Aorta (tissue), 5 donors: ENCODE measurements at places on chromosomes 1 and 21. TPM values are rescaled to one million over a fixed set of nuclear protein-coding genes. Genes with fewer than 3 reads are reported as not detected.

The CYP4A11 gene
- total RNA-seq: 0.15 TPM

GRCh38 chr1:24970926-24971875, 41.1 kb upstream of the RUNX3 start:
- DNase-seq: no peak

- no peak for DNase-seq
These were observed 347.7 kb downstream of the TGFB2 start for GRCh38 chr1:218692808-218693207.

GRCh38 chr1:210438928-210439841, 110.5 kb downstream of the HHAT start:
- no peak for DNase-seq

DNA sequence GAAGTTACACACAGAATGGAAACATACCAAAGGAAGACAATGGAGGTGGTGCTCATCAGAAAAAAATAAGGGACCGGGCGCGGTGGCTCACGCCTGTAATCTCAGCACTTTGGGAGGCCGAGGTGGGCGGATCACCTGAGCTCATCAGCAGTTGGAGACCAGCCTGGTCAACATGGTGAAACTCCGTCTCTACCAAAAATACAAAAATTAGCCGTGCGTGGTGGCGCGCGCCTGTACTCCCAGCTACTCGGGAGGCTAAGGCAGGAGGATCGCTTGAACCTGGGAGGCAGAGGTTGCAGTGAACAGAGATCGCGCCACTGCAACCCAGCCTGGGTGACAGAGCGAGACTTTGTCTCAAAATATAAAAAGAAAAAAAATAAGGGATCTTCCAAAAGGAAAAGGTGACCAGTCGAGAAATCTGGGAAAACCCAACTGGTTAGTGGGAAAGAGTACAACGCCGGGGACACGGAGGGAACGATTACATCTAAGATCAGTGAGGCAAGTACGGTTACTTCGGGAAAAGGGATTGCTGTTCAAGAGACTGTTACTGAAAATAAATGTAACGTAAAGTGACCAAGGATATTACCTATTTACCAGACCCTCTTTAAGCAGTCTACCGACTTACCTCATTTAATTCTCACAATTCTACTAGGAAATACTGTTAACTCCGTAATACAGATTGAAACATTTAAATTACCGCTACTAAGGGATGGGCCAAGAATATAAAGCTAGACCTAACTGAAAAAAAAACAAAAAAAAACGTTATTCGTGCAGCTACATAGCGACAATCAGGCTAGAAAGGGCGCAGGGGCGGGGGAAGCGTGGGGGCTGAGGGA, 822 bp downstream of the CCT3 start:
- DNase-seq: no peak

The C1orf35 gene
- 7.9 TPM for total RNA-seq

The KRTAP10-12 gene
- total RNA-seq: not detected

- DNase-seq: no peak
These were observed 1258.5 kb upstream of the ADGRL2 start for GRCh38 chr1:80542231-80542630.

DNA sequence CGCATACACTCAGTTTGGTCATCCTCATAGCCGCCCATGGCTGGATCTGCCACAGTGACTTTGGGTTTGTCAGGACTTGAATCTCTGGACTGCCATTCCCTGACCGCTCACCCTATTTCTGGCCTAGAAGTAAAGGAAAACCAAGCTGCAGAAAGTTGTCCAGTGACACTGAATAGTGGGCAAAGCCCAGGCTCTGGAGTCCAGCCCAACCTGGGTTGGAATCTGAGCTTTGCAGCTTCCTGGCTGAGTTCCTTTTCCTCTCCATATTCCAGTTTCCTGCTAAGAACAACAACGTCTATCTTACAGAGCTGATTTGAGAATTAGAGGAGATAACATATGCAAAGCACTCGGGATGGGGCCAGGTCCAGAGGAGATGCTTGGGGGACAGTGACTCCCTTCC, 15.6 kb upstream of the EIF4G3 start:
- peak; percentile 28 for DNase-seq

DNA sequence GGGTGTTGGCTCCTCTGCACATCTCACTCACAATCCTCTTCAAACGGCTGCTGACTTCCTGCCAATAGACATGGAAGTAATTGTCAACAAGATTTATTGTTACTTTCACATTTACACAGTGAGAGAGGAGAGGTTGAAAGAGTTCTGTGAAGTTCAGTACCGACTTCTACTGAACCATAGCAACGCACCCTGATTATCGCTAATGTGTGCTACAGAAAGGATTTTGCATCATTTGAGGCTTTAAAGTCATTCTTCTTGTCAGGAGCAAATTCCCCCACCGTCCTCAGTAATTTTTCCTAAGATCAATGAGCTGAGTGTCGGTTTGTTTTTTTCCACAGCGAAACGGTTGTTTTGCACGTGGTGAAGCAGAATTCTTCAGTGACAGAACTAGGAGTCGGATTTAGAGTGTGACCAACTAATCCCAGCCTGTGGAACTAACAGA, 361.0 kb downstream of the ADGRL2 start:
- no peak for DNase-seq

GRCh38 chr21:14058566-14058965, 152.2 kb downstream of the LIPI start:
- peak; percentile 63 for DNase-seq
